Kasumi-1 (cell line): ENCODE measurements at places on chromosomes 6 and 20.

DNA sequence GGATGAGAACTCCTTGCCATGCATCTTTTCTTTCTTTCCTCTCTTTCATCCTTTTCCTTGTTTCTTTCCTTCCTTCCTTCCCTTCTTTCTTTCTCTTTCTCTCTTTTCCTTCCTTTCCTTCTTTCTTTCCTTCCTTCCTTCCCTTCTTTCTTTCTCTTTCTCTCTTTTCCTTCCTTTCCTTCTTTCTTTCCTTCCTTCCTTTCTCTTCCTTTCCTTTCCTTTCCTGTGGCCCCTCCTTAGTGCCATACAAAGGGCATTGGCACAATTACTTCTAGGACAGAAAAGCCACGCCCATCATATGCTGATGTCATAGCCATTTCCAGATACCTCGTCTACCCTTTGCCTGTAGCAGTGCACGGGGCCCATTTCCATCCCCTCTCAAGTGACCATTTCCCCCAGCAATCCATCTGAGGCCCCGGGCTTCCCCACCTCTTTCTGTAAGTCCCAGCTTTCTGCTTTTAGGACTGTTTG is 2.2 kb upstream of the CENPB start:
- DNase-seq = no peak

DNA sequence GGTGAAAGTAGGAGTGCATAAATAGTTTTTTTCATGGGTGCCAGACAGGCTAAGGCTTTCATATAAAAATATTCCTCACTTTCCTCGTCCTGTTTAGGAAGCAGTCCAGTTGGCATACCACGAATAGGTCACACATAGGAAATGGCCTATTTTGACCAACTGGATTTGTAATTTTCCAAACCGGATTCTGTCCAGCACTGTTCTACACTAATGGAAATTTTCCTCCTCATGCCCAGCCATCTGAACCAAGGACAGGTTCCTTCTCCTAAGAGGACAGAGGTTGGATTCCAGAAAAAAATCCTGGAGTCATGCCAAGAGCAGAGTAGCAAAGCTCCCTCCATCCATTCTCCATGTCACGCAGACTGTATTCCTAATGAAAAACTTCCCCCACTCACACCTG is 43.1 kb downstream of the PANK2 start:
- no peak for DNase-seq

DNA sequence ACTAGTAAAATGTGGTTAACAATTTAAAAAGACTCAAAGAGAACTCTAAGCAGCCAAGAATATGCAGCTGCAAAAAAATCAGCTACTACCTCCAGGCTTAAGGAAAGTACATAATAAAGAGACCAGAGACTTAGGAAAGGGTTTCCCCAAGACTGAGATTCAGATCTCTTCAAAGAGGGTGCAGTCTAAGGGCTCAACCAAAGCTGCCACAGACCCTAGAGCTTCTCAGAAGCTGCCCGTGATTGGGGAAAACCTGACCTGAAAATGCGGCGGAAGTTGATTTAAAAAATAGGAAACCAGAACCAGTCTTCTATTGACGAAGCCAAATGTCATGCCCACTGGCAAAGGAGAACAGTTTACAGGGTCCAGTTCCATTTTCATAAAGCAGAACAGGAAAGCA is 516.8 kb upstream of the MARCKS start:
- DNase-seq = no peak

GRCh38 chr6:131960371-131961133 is 9.4 kb upstream of the CCN2 start:
- DNase-seq = no peak

- peak; percentile 70 for DNase-seq
These were observed 17.5 kb upstream of the FAM110A start for GRCh38 chr20:815914-816606.

- DNase-seq = no peak
These were observed 19.1 kb upstream of the PCMTD2 start for GRCh38 chr20:64236137-64237088.
